ENCODE measurements at places on chromosomes 16 and 17.
A peak's percentile ranks its signal among the peaks of the same experiment; 100 is the strongest.

GRCh38 chr17:9409878-9410277 lies 165.7 kb downstream of the STX8 start:
- no peak for DNase-seq

- no peak for DNase-seq
These were observed 4.4 kb downstream of the CCL5 start for GRCh38 chr17:35875800-35876139.

DNA sequence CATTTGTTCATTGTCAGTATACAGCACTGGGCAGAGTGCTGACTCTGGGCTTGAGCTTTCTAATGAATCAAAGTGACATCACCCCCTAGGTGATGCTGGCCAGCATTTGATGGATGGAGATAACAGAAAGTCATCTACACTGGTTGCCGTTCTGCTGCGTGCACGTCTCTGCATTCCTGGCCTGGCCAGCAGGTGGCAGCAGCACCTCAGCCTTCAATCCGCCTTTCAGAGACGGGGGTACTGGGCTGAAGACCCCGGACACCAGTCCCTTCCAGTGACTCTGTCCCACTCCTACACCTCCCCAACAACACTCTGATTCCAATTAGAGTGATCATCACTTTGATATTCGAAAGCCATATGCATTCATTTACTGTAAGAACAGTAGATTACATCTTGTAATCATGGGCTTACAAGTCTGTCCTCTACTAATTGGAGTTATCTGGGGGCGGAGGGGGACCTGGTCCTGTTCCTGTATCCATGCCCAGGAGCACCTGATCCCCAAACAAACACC lies 6.0 kb downstream of the CPSF4L start:
- peak; percentile 78 for DNase-seq

DNA sequence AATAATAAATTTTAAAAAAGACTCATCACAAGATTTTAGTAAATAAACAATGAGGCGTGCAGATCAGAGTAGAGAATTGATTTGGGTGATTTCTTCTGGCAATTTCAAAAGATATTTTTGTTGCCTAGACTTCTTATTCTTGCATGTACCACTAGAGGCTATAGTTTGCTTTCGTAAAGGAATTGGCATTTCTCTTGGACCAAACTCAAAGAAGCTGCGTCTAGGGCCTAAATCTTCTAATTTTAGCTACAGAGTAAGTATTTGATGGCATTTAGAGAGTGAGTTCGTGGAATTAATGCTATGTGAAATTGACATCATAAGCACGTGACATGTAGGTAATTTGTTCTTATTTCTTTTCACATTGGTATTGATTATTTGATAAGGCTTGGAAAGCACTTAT lies 24.4 kb upstream of the ABCC11 start:
- DNase-seq = no peak

DNA sequence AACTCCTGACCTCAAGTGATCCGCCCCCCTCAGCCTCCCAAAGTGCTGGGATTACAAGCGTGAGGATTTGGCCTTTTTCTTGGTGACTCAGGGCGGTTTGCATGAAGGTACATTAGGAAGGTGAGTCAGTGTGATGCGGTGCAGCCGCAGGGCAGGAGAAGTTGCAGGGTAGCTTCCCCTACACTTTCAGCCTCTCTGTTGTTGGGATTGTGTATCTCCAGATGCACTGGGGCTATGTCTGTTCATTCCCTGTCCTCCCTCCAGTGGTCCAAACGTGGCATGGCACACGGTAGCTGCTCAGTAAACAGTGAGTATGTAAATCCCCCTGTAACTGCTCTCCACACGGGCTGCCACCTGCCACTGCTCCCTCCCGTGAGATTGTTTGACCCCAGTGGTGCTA lies 109.1 kb upstream of the CDC42EP4 start:
- DNase-seq = no peak

- no peak for DNase-seq
These were observed 33.3 kb downstream of the GLG1 start for GRCh38 chr16:74573622-74574021.

GRCh38 chr17:40916366-40916765 lies 21.1 kb downstream of the KRT23 start:
- DNase-seq = no peak

DNA sequence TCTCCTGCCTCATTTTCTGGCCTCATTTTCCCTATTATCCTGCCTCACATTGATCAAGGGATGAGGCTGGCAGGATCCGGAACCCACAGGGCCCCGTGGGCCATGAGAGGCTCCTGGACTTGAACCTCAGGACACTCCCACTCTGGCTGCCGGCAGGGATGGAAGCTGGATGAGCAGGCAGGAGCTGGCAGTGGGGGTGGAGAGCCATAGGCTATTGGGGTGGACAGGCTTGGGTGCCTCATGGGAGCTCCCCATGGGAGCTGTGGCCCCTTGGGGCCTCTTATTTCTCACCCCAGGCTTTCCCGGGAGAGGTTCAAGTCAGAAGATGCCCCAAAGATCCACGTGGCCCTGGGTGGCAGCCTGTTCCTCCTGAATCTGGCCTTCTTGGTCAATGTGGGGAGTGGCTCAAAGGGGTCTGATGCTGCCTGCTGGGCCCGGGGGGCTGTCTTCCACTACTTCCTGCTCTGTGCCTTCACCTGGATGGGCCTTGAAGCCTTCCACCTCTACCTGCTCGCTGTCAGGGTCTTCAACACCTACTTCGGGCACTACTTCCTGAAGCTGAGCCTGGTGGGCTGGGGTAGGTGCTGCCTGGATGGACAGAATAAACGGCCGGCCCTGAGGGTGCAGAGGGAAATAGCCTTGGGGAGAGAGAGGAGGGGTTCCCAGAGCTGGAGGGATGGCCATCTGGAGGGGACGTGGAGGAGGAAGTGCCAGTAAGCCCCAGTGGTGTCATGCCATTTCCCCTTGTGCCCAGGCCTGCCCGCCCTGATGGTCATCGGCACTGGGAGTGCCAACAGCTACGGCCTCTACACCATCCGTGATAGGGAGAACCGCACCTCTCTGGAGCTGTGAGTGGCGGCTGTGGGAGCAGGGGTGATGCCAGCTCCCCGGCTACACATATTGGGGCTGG lies 10.7 kb upstream of the DRC7 start:
- no peak for DNase-seq

GRCh38 chr16:84397090-84397489 lies 28.8 kb downstream of the ATP2C2 start:
- DNase-seq = no peak

- DNase-seq = peak; percentile 63
These were observed 432 bp downstream of the ZNF276 start for GRCh38 chr16:89721546-89722391.

DNA sequence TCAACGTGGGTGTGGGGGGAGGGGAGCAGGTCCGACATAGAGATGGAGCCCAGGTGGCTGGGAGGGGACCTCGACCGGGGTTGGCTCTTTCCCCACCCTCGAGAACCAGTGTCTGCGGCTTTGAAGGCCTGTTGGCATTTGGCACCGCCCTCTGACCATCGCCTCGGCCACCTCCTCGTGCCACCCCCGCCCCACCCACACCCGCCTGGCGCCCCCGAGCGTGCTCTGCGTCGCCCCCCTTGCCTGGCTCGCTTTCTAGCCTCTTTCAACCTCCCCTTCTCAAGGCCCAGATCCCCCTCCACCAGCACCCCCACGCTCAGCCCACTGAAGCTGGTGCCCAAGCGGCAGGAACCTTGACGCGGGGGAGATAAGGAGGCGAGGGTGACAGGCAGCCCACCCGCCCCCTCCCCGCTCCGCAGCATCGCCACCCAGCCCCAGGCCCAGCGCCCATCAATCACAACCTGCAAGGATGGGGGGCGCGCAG lies 619 bp downstream of the CACNB1 start:
- DNase-seq = no peak

- no peak for DNase-seq
These were observed 5.1 kb downstream of the ERBB2 start for GRCh38 chr17:39704821-39705551.

DNA sequence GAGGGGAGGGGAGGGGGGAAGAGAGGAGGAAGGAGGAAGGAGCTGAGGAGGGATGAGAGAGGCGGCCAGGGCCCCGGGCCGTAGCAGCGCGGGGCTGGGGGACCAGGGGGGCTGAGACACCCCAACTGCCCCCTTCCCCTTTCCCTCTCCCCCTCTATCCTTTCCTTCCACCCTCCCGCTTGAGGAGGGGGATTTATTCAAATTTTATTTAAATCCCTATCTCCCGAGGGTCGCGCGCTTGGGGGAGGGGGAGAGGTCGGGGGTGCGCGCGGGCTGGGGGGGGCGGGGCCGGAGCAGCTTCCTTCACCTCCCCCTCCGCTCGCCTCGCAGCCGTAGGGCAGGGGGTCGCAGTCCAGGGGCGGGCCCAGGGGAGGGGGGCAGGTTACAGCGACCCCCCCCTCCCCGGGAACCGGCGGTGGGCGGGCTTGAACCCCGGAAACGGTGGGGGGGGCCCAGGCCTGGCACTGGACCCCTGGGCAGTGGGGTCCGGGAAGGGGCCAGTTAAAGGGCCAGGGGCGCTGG lies at the start of gene FBXL19:
Gene FBXL19, plus strand, starts transcription at position 19 of the 522 bp plus-strand sequence. CDS start 2,183 bp downstream, outside the sequence.
- DNase-seq = no peak

DNA sequence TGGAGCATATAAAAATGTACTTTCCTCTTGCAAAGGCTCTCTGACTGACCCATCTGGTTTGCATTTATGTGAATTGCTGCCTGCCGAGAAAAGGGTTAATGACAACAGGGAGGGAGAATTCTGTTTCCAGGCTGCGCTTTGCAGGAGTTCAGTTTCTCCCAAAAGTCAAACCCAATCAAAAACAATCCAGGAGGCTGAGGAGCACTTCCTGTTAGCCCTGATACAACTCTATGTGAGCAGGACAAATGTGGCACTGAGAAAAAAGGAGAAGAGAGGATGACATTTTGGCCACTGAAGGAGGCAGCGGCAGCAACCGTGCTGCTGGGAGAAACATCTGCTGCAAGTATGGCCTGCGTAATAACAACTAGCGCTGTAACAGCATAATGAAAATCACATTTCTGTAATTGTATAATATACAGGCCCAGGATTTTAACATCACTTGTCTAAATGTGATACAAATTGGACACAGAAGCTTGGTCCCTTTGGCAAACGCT lies 26.8 kb upstream of the ELAC2 start:
- DNase-seq = no peak

GRCh38 chr17:65633146-65633881 lies 71.9 kb upstream of the AXIN2 start:
- DNase-seq = no peak

DNA sequence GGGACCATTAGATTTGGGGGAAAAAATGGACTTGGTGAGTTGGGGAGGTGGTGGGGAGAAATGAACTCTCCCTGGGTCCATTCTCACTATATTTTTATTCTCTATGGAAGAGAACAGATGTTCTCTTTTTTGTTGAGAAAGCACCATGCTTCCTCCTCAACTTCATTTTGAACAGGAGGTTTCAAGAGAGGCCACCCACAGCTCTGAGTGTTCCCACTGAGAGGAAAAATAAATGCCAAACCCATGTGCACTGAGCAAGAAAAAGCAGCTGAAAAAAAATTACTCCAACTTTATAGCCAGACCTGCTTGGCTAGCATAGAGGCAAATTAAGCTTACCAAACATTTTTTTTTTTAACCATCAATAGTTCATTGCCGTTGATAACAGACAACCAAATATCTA lies 883.6 kb downstream of the KCNJ2 start:
- no peak for DNase-seq

DNA sequence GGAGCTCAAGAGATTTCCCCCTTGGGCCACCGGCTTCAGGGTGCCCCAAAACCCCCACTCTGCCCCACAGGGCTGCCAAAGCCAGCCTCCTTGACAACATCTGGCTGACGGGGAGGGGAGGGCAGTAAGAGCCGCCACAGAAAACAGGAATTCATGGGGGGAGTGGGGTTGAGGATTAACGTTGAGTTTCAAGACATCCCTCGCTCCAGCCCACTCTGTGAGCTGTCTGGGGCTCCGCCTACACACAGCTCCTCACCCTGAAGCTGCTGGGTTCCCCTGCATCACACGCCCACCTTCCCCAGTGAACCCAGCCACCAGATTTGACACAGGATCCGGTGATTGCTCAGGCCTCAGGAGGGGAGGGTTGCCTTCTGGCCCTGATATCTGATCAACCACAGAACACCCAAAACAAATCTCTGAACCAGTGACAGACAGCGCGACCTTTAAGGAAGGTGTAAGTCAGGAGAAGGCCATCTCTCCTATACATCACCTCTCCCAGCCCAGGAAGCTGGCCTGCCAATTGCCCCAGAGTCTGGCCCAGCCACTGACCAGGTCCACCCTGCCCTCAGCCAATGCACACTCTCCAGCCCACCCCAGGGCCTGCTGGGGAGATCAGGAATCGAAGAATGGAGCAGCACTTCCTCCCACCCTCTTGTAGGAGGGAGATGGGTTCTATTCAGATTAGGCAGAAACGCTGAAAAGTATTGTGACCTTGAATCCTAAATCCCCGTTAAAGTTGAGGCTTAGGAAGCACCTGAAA lies 132.1 kb downstream of the CLEC16A start:
- DNase-seq = peak; percentile 89

GRCh38 chr17:80781807-80782277 lies 209.8 kb upstream of the CHMP6 start:
- DNase-seq = no peak

DNA sequence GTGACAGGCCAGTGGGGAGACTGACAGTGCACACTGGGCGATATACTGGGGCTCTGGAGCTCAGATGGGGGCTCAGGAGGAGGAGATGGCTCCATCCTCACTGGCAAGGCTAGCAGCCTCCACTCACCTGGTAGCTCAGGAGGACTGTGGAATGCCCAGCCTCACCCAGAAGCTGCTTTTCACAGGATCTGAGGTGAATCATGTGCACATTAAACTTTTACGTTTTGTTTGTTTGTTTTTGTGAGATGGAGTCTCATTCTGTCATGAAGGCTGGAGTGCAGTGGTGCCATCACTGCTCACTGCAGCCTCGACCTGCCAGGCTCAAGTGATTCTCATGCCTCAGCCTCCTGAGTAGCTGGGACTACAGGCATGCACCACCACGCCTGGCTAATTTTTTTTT lies 28.6 kb downstream of the ADCY7 start:
- DNase-seq = no peak

DNA sequence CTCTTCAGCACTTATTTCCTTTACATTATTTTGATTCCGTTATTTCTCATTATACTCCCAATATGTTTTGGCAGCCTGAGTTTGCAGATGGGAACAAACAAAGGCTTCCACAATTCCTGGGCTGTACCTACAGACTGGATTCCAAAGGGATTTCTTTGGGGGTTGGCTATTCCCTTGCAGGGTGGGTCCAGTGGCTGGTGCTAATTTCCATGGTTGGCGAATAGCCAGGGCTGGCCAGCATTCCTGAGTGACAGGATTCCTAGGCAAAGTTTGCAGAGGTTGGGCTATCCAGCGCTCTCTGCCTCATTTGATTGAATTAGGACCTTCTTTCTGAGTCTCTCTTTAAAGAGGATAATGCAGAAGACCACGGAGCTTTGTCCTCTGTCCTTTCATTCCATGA lies 207.4 kb downstream of the MAF start:
- no peak for DNase-seq

- DNase-seq = no peak
These were observed 10.9 kb downstream of the RAD51C start for GRCh38 chr17:58703137-58703915.

DNA sequence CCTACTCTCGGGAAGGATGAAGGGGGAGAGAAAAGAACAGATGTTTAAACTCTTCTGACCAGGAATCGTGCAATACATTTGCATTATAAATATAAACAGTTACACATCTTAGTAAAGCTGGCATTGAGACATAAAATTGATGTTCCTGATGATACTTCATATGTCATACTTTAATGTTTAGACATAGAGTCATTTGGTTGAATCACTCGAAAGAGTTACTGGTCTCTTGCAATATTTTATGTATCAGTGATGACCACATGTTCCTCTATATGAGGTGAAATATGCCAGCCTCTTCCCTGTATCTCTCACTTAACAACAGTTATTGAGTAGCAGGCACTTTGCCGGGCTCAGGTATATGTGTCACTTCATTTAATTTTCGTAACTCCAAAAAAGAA lies 49.7 kb upstream of the PMFBP1 start:
- DNase-seq = no peak

- no peak for DNase-seq
These were observed 58.8 kb downstream of the RNF213 start for GRCh38 chr17:80319262-80319998.
